ENCODE measurements at places on chromosomes 7 and 10.

DNA sequence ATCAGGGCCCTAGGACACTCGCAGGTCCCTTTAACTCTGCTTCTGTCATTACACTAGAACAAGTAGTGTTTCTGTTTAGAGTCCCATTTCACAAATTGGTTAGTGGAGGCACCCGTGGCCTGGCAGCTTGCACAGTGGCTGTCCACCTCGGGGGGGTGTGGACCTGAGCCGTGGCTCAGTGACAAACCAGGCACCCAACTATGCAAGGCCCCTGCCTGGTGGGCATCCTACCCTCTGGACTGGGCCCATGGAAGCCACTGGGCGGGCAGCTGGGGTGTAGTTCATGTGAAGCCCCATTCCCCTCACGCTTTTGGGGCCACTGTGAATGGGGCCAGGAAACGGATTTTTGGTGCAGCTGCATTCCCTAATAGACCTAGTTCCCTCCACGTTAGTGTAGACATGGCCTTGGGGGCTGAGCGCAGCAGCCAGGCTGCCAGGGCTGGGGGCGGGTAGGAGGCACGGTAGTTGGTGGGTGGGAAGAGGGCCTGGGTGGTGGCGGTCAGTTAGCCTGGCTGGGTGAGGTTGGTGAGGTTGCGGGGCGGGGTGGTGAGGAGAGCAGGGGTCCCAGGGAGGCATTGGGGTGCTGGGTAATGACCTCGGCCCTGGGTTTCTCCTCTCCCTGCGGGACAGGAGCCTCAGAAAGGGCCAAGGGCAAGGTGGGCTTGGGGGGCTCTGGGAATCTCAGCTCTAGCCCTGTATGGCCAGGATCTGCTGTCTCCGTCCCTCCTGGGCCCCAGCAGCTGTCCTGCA, 18.7 kb downstream of the ZNF316 start:
- DNase-seq: no peak

- DNase-seq: no peak
These were observed 365.2 kb downstream of the HGF start for GRCh38 chr7:81404669-81405068.

GRCh38 chr7:36949711-36950600, 225.7 kb upstream of the AOAH start:
- no peak for DNase-seq

- DNase-seq: no peak
These were observed 35.2 kb upstream of the RET start for GRCh38 chr10:43041422-43042342.

- DNase-seq: no peak
These were observed 82.5 kb downstream of the VWDE start for GRCh38 chr7:12320987-12321647.

DNA sequence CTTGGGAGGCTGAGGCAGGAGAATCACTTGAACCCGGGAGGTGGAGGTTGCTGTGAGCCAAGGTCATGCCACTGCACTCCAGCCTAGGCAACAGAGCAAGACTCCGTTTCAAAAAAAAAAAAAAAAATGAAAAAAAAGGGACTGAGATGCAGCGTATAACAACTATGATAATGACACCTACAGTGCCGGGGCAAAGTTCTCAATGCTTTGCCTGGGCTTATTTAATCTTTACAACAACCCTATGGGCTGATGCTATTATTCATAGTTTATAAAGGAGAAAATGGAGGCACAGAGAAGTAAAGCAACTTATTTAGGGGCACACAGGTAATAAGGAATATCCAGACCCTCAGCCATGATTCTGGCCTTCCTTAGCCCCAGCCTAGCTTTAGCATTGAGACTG, 47.6 kb downstream of the SUGCT start:
- DNase-seq: no peak

DNA sequence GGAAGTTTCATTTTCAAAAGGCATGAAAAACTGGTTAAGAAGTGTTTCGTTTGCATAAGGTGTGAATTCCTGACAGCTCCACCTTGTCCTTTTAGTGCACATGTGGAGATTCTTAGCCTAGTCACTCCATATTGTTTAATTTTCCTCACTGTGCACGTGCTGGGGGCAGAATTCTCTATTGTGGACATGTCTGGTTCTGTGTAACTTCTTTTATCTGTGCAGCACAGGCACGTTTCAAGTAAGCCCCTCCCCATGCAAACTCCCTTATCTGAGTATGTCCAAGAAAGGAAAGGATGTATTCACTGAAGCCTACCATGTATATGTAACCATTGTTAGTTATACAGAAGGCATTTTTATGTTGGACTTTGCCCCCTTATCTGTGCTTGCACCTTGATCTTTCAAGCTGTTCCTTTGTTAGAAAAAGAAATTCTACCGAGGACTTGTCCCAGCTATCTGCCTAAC, 1346.3 kb downstream of the REEP3 start:
- no peak for DNase-seq

DNA sequence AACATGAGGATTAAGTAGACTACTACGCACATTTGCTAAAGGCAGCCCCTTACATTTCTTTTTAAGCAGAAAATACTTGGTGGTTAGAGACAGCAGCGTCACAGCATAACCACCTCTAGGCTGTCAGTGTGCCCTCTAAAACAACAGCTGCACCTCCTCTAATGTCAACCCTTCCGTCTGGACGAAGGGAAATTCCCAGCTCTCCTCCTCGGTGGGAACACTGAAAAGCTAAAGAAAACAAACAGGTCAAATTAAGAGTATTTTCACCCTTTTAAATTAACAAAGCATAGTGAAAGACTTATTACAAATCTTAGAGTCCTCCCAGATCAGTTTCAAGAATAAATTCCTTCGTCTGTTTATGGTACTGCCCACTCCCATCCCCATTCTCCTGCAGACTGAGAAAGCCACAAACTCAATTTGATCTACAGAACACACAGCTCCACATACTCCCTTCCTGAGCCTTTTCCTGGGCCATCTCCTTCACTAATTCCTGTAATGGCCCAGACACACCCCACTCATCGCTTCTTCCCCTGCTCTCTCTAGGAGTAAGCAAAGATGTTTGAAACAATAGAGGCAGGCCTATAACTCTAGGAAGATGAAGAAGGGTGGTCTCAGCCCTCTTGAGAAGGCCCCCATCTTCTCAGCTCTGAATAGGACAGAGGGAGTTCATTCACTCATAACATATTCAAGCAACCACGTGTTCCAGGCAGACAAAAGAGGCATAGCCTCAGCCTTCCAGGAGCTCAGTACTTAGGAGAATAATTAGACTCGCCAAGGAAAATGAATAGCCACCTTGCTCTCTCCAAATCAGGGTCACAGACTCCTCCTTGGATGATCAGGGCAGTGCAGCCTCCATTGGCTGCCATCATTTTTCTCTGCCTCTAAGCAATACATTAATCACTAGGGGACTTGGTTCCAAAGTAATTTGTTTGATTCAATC, 47.5 kb upstream of the HNRNPH3 start:
- DNase-seq: no peak

- DNase-seq: no peak
These were observed 103.2 kb upstream of the TMEM106B start for GRCh38 chr7:12107841-12108254.

GRCh38 chr7:76065016-76065612, 17.2 kb downstream of the MDH2 start:
- DNase-seq: no peak

- DNase-seq: no peak
These were observed 1.0 kb downstream of the LRRTM3 start for GRCh38 chr10:66926841-66927240.

- no peak for DNase-seq
These were observed 95.4 kb downstream of the CREB5 start for GRCh38 chr7:28507525-28508282.
